Activated naive CD8-positive, alpha-beta T cell treated with anti-CD3 and anti-CD28 coated beads, Interleukin-2, amount 50 U/mL, for 24 hours (primary cell): ENCODE measurements at places on chromosomes 6 and 20.

DNA sequence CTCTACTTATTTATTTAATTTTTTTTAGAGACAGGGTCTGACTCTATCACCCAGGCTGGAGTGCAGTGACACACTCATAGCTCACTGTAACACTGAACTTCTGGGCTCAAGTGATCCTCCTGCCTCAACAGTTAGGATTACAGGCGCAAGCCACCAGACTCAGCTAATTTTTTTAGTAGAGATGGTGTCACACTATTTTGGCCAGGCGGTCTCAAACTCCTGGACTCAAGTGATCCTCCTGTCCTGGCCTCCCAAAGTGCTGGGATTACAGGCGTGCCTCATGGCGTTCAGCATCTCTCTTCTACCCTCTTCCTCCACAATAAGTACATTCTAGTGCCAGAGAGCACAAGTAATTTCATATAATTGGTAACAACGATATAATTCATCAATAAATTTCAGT is 5.5 kb downstream of the SSR1 start:
- no peak overlapping the region for H3K27ac ChIP-seq
- H3K27me3 ChIP-seq = no peaks in the 10 kb centered on the region
- H3K4me3 ChIP-seq = no peak overlapping the region
- peaks cover 72% of the 10 kb centered on the region for H3K36me3 ChIP-seq
- no peak for DNase-seq

DNA sequence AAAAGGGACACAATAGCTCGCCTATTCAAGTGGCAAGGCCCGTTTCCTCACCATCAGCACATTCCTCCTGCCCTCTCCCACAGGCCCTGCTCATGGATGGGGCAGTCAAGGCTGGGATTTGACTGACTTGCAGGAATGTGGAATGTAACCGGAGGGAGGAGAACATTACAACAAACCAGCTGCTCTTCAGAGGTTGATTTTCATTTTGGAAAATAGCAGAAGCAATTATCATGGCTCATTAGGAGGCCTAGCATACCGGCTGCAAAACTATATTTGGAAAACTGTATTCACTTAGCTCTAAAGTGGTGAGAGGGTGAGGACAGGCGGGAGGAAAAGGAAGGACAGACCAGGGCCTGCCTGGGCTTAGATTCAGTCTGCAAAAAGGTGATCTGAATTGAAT is 283.7 kb downstream of the CD83 start:
- H3K4me3 ChIP-seq = no peak overlapping the region
- H3K36me3 ChIP-seq = no peaks in the 10 kb centered on the region
- no peaks in the 10 kb centered on the region for H3K27me3 ChIP-seq
- H3K27ac ChIP-seq = no peak overlapping the region

DNA sequence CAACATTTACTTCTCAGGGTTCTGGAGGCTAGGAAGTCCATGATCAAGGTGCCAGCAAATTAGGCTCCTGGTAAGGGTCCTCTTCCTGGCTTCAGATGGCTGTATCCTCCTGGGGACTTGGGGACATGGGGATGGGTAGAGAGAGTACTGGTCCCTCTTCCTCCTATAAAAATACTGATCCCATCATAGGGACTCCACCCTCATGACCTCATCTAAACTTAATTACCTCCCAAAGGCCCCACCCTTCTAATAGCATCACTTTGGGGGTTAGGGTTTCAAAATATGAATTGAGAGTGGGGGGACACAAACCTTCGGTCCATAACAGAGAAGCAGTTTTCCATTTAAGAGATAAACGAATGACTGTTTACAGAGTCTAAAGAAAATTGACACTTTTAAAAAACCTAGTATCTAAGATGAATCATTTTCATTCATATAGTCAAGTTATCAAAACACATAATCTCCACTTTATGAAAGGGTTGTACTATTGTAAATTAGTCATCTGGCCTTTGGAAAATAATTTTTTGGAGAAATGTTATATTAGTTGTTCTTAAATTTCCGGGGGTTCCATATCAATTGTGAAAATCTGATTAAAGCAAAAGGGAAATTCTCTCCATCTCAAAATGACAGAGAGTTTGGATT is 33.5 kb downstream of the ELOVL5 start:
- peak overlapping the region; percentile 52 for H3K27ac ChIP-seq
- no peaks in the 10 kb centered on the region for H3K27me3 ChIP-seq
- H3K36me3 ChIP-seq = peaks cover 17% of the 10 kb centered on the region

DNA sequence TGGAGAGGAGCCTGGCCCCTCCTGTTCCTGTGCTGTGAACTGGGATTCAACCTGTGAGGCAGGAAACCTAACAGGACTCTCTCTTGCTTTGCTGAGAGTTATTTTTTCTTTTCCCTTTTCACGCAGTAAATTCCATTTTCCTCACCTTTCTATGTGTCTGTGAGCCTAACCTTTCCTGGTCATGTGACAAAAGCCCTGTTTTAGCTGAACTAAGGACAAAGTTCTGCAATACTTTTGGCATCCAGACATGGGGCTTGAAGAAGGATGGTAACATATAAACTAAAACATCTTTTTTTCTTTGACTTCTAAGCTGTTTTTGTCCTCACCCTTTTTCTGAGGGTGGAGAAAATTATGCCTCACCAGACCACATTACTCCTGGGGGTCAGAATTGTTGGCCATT is 368.5 kb downstream of the HTR1B start:
- no peak for DNase-seq
- H3K4me1 ChIP-seq = no peaks in the 10 kb centered on the region
- H3K27me3 ChIP-seq = no peaks in the 10 kb centered on the region
- H3K4me3 ChIP-seq = no peak overlapping the region
- H3K36me3 ChIP-seq = no peaks in the 10 kb centered on the region

GRCh38 chr20:35568645-35569044 is 26.8 kb downstream of the ERGIC3 start:
- peaks cover 5% of the 10 kb centered on the region for H3K27me3 ChIP-seq
- peaks cover 3% of the 10 kb centered on the region for H3K36me3 ChIP-seq
- H3K4me1 ChIP-seq = no peaks in the 10 kb centered on the region
- no peak for DNase-seq

DNA sequence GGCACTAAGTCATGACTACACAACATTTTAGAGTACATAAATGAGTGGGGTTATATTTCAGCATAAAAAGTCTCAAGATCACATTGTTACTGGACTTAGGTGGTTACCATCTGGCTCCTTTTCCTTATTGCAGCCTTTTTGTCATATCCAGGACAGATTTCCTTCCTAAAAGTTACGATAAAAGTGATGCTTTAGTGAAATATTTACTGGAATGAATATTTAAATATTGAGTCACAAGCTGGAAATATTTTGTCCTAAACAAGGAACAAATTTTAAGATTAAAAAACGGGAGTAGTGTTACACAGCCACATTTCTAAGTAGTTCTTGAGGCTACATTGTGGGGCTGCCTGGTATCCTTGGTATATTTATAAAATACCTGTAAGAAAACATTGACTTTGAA is 52.2 kb downstream of the CDC40 start:
- H3K27me3 ChIP-seq = no peaks in the 10 kb centered on the region
- H3K4me1 ChIP-seq = peaks cover 11% of the 10 kb centered on the region
- H3K27ac ChIP-seq = no peak overlapping the region

GRCh38 chr6:125193208-125193607 is 39.6 kb downstream of the TPD52L1 start:
- H3K27ac ChIP-seq = no peak overlapping the region
- no peak overlapping the region for H3K4me3 ChIP-seq
- H3K36me3 ChIP-seq = no peaks in the 10 kb centered on the region
- H3K27me3 ChIP-seq = no peaks in the 10 kb centered on the region

DNA sequence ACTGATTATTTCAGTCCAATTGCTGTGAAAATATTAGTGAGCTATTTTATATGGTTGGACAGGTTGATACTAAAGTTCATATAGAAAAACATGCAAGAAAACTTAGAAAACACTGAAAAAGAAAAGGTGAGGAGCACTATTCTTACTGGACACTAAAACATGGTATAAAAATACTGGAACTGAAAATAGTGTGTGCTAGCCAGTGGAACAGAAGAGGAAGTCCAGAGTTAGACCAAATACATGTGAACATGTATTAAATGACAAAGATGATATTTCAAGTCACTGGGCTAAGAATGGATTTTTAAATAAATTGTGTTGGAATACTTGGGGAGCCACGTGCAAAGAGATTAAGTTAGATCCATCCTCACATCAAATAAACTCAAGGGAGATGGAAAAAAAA is 218.5 kb downstream of the TMEM242 start:
- no peaks in the 10 kb centered on the region for H3K27me3 ChIP-seq
- H3K4me1 ChIP-seq = peaks cover 65% of the 10 kb centered on the region
- no peak for DNase-seq
- H3K4me3 ChIP-seq = no peak overlapping the region

GRCh38 chr6:12493446-12493845 is 203.3 kb downstream of the EDN1 start:
- no peaks in the 10 kb centered on the region for H3K36me3 ChIP-seq
- no peak overlapping the region for H3K4me3 ChIP-seq
- peaks cover 13% of the 10 kb centered on the region for H3K27me3 ChIP-seq
